ENCODE measurements at places on chromosomes 1 and 21. TPM values are rescaled to one million over a fixed set of nuclear protein-coding genes. Genes with fewer than 3 reads are reported as not detected.

Gene BSND
- 6.2 TPM for polyA plus RNA-seq

Gene MIXL1
- polyA plus RNA-seq = 0.28 TPM

Gene LRRC39
- 1.6 TPM for polyA plus RNA-seq

Gene TMEM82
- 4.6 TPM for polyA plus RNA-seq

Gene KRTAP13-2
- not detected for polyA plus RNA-seq

Gene C1orf167
- polyA plus RNA-seq = 0.25 TPM

Gene S100A7A
- not detected for polyA plus RNA-seq

Gene SPRR2B
- polyA plus RNA-seq = not detected

Gene GPR61
- 0.59 TPM for polyA plus RNA-seq

Gene C1orf210
- polyA plus RNA-seq = 23.8 TPM

Gene TMEM35B
- polyA plus RNA-seq = 30.5 TPM

Gene GRIK1
- 1.5 TPM for polyA plus RNA-seq

Gene ST3GAL3
- polyA plus RNA-seq = 21.7 TPM

Gene PLCH2
- polyA plus RNA-seq = 2.1 TPM

Gene LMX1A
- polyA plus RNA-seq = not detected

Gene GUCA2A
- not detected for polyA plus RNA-seq

Gene KRTAP20-4
- not detected for polyA plus RNA-seq

Gene THAP3
- 22.0 TPM for polyA plus RNA-seq

Gene TEDDM1
- 0.07 TPM for polyA plus RNA-seq

Gene NPHS2
- polyA plus RNA-seq = 448 TPM

Gene CENPL
- polyA plus RNA-seq = 10.6 TPM
